ENCODE measurements at places on chromosomes 7 and 10. TPM values are rescaled to one million over a fixed set of nuclear protein-coding genes. Genes with fewer than 3 reads are reported as not detected.

GRCh38 chr10:62492012-62492869 is 118.1 kb downstream of the ZNF365 start:
- peak; percentile 16 for DNase-seq

DNA sequence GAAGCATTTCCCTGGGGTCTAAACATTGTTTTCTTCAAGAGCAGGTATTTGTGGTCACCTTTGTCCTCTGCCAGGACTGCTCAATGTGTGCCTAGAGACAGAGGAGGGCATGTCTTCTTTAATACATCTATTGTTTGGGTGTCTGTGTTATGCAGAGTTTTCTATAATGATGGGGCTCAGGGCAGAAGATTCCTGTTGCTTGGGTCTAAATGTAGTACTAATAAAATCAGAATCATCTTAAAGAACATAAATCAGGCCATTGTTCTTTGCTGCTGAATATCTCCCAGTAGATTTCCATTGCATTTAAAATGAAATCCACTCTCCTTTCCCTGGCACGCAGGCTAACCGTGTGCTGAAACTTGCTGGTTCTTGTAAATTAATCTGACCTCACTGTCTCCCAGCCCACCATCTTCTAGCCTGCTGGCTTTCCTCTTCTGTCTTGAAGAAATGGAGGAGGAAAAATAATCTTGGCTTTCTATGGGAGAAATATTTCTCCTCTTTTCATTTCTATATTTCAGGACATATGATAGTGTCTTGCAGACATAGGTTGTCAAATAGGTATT is 1396.8 kb downstream of the GATA3 start:
- DNase-seq: no peak

DNA sequence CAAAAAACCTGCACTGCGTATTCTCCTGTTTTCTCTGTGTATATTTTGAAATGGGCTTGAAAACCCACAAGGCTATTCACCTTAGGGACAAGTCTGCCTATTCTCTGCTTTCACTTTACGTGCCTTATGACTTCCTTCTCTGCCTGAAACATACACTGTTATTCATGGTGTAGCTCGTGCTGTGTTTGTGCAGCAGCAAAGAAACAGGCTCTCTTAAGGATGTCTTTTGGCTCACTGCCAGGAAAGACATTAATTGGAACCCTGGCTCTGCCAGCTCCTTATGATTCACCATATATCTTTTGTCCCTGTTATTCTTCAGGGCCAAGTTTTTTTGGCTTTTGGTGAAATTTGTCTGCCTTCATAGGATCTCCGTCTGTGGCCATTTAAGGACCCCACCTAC is 92.4 kb downstream of the TMEM106B start:
- DNase-seq: no peak

DNA sequence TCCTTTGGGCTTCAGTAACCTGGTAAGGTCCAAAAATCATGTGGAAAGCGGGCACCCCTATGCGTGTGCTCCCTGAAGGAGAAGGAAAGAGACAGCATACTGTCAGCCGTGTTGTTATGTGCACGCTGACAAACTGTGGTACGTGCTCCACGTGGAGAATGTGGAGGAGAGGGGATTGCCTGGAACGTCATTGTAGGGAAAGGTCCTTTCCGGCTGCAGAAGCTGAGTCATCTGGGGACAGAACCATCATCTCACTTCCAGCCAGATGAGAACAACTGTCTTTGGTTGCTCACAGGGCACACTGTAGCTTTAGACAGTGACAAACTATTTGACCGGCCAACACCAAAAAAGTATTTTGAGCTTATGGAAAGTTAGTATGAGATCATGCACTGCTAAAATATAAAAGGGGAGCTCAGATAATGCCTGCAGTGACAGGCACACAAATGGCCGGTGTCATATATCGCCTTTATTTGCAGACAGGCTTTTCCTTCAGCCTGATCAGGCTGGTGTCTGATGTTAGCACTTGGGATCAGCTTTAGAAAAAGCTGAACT is 38.8 kb upstream of the GRB10 start:
- DNase-seq: no peak

GRCh38 chr10:129055225-129055624 is 411.8 kb upstream of the MGMT start:
- no peak for DNase-seq

The AGR2 gene
- 62.8 TPM for polyA plus RNA-seq

DNA sequence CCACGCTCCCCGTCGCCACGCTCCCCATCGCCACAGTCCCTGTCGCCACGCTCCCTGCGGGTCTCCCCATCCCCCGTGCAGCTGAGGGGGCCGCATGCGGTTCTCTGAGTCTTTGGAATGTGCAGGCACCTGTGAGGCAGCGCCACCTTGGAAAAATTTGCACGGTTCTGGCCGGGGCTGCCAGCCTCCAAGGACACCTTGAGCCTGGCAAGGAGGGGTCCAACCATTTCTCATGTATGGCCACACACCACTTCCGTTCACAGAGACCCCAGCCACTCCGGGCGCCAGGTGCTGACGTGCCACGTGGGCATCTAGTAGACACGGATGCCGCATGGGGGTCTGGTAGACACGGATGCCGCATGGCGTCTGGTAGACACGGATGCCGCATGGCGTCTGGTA is 70.5 kb upstream of the ADGRA1 start:
- no peak for DNase-seq

The TMEM176B gene
- polyA plus RNA-seq: 112 TPM

DNA sequence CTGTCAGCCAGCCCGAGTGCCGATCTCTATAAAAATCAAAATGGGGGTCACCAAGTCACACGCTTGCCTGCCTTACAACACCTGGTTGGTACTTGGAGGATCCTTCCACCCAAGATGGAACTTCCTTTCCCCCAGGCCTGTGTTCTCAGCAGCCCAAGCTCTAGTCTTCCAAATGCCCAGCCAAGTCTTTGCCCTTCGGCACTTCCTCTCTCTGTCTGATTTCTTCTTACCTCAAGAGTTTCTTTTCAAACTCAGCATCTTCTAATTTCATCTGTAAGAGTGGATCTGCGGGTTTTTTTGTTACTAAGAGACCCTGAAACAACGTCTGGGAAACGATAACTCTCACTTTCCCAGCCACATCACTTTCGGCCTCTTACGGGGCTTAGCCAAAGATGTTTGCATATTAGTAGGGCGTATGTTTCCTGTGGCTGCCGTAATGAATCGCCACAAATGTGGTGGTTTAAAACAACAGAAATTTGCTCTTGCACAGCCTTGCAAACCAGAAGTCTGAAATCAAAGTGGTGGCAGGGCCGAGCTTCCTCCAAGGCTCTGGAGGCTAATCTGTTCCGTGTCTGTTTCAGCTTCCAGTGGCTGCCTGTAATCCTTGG is 219.9 kb downstream of the TCF7L2 start:
- no peak for DNase-seq

Data from renal pelvis (tissue), 12 donors.